ENCODE measurements at places on chromosomes 7 and 10.

GRCh38 chr7:110646804-110647203 lies 444.1 kb upstream of the LRRN3 start:
- DNase-seq: no peak

- DNase-seq: no peak
Measured at GRCh38 chr10:4670737-4671136, 155.3 kb upstream of the AKR1E2 start.

DNA sequence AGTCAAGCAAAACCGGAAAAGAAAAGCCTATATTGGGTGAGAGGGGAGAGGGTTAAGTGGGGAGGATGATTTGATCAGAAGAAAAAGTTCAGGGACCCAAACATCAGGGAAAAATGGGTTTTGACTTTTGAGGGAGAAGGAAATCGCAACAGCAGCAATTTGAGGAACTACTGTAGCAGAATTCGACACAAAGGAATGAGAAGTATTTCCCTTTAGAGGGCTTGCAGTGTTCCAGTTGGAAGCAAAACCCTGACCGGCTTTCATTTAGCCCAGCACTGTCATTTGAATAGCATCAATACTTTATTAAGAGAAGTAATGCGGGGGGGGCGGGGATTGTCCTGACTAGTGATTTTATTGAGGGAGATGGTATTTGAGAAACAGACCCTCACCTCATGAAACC lies 37.2 kb upstream of the GATA3 start:
- DNase-seq: no peak

GRCh38 chr7:280461-280860 lies 9.5 kb upstream of the FOXL3 start:
- DNase-seq: no peak

DNA sequence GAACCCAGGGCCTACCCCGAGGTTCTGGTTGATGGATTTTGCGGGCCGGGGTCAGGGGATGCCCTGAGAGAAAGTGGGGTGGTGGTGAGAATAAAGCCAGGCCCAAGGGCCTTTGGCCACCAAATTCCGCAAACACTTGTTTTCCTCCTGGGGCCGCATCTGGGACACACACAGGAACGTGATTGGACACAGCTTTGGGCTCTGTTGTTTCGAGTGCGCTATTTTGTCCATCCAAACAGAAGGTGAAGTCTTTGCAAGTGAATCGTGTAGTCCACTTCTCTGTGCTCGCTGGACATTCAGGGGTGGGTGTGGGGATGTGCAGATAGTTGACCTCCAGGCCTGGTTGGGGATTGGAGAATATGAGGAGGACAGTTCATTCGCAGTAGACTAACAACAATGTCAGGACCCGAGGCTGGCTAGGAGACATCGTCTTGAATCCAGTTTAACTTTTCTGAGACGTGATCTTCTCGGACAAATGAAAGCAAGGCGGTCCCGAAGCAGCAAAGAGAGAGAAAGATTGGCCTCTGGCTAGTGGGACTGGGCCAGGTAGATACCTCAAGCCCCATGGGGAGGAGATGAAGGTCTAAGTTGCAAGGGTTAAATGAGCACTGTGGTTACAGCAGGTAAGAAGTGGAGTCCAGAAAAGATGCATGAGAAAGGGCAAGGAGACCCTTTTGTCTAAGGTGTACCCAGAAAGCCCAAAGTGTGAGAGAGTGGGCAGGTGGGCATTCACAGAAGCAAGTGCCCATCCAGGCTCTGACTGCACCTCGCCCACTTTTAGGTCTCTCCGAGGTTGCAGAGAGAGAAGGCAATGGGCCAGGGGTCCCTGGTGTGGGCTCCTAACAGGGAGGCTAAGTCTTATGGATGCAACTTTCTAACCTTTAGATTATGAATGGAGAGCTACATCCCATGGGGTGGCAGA lies 764 bp upstream of the FAM131B start:
- no peak for DNase-seq

DNA sequence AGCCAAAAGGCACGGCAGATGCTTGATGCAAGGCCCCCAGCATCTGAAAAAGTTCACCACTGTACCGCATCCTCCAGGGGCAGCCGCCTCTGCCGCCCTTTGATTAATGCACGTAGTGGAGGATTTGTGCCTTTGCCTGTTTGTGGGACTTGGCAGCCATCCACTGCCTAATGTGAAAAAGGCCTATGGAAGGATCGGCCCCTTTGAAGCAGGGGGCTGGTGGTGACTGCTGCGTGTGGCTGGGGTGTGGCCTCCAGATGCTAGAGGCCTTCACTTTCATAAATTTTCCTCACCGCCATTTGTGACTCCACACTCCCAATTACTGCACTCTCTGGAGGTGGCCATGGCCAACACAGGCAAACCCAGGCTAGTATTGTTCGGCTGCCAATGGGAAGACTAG lies 226.0 kb downstream of the BMPER start:
- DNase-seq: no peak

DNA sequence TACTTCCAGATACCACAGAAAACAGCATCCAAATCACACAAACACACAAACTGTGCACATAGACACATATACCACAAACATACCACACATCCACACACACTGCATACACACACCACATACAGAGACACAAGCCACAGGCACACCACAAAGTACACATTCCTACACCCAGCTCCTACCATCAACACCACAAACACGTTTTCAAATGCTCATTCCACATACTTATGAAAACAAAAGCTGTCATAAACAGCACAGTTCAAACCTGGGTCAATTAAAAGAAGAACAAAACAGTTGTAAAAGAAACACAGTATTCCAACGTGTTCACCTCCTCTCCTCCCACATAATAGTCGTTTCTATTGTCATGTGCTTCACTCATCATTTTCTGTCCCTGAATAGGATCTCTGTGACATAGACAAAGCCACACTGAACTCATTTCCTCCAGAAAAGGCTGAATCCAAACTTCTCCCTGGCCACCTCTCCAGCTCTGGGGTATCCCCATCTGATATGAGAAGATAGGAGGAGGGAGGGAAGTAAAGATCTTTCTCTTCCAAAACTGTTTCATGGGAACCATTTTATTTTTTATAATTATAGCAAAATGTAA lies 89.2 kb downstream of the CXCL12 start:
- DNase-seq: no peak

GRCh38 chr7:139893999-139894398 lies 64.9 kb downstream of the TBXAS1 start:
- no peak for DNase-seq

Measured in right renal pelvis (tissue), 4 donors.